Esophagus muscularis mucosa (tissue), 4 donors: ENCODE measurements at places on chromosomes 16 and 17.

GRCh38 chr17:57475796-57476195 lies 219.5 kb downstream of the MSI2 start:
- no peak for DNase-seq
- H3K4me3 ChIP-seq = no peak overlapping the region
- peaks cover 43% of the 10 kb centered on the region for H3K4me1 ChIP-seq
- H3K27me3 ChIP-seq = no peaks in the 10 kb centered on the region

DNA sequence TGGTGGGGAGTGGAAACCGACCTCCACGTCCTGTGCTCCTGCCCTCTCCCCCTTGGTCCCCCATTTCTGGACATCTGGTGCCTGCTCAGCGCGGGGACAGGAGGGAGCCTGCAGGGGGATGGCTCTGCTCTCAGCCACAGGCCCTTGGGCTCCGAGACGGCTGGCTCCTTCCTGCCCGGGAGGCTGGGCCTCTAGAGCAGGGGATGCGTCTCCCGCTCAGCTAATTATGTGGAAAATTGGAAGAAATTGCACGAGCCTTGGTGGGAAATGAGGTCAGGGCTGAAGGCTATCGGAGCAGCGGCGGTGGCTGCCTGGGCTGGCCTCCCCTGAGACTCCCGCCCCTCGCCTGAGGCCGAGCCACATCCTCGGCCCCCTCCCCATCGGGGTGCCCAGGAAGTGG lies 154.6 kb upstream of the CIBAR2 start:
- no peak for DNase-seq
- no peaks in the 10 kb centered on the region for H3K27me3 ChIP-seq
- no peaks in the 10 kb centered on the region for H3K36me3 ChIP-seq
- no peaks in the 10 kb centered on the region for H3K4me1 ChIP-seq

GRCh38 chr16:31128711-31129567 lies 6.6 kb downstream of the PRSS8 start:
- H3K4me1 ChIP-seq = peaks cover 10% of the 10 kb centered on the region
- H3K27me3 ChIP-seq = no peaks in the 10 kb centered on the region
- DNase-seq = no peak
- H3K36me3 ChIP-seq = peaks cover 87% of the 10 kb centered on the region

GRCh38 chr16:89332243-89332901 lies 114.9 kb downstream of the ZNF778 start:
- H3K36me3 ChIP-seq = no peaks in the 10 kb centered on the region
- no peak overlapping the region for H3K27ac ChIP-seq
- peaks cover 80% of the 10 kb centered on the region for H3K4me1 ChIP-seq
